ENCODE measurements at places on chromosomes 4 and X.

DNA sequence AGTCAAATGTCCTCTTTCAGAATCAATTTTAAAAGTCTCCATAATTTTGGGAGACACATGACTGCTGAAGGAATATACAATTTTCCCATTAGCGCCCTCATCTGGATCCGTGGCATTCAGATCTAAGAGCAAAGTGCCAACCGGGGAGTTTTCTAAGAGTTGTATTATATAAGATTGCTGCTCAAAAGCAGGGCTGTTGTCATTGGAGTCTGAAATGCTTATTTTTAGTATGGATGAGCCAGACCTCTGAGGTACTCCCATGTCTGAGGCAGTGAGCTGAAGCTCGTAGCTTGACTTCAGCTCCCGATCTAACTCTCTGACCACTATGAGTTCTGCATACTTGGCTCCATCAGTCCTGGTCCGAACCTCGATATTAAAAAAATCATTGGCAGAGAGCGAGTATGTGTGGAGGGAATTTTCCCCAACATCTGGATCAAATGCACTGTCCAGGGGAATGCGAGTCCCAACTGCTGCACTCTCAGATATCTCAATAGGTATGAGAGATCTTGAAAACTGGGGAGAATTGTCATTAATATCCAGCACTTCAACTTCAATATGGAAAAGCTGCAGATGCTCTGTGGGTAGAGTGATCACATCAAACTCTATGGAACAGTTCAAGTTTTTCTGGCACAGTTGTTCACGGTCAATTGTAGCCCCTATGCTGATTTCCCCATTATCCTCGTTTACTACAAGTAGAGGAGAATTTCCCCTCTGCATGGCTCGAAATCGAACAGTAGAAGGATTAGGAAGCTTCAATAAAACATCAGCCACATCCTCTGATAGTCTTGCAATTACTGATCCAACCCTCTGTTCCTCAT lies 917 bp downstream of the PCDH18 start:
- DNase-seq: no peak

DNA sequence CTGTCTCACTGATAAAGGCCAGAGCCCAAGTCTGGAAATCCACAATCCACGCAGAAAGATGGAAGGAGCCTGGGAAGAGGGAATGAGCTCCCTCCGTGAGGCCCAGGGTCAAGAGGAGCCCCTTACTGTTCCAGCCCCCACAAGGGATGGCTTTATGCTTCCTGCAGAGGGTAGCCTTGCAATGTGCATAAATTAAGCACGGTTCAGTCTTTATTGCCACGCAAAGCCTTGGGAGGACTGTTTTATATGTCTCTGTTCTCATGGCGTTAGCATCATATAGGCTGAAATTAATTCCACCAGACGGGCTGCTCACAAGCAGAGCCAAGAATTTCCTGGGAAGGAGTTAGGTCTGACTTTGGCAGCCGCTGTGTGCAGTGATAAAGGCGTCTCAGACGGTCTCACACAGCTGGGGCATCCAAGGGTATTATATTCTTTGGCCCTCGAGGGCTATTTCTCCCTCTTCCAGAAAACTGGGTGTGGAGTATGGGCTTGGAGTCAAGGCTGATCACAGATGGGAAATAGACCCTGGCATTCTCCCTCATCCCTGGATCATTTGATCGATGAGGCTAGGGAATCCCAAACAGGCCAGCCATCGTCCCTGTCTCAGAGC lies 38.5 kb downstream of the CYTL1 start:
- no peak for DNase-seq

- DNase-seq: no peak
Measured at GRCh38 chrX:112270991-112271390, 188.4 kb upstream of the TRPC5 start.

DNA sequence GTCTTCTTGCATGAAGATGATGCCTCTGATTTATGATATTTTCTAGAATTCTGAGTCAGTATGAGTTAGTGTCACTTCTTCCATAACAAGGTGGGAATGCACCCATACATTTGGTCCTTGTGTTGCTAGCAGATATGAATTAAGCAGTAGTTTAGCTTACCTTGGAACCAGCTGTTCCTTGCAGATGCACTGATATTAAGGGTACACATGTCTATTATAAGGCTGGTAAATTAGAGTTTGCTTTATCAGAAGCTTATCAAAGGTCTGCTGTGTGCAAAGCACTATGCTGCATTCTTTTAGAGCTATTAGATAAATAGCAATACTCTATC lies 36.5 kb downstream of the AFF1 start:
- DNase-seq: no peak

DNA sequence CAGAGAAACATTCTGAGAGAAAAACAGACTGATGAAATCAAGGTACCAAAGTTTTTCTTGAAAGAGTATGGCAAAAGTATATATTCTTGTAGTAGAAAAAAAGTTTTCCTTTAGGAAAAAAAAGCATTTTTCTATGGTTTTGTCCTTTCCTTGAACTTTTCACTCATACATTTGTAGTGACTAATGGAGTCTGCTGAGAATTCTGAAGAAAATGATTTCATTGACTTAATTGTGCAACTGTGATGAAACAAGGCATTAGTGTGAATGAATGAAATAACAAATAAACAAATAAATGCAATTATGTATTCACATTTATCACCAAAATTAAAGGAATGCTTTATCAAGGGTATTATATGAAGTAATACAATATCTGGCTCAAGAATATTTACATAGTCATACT lies 5.7 kb downstream of the CSN1S1 start:
- peak; percentile 7 for DNase-seq

DNA sequence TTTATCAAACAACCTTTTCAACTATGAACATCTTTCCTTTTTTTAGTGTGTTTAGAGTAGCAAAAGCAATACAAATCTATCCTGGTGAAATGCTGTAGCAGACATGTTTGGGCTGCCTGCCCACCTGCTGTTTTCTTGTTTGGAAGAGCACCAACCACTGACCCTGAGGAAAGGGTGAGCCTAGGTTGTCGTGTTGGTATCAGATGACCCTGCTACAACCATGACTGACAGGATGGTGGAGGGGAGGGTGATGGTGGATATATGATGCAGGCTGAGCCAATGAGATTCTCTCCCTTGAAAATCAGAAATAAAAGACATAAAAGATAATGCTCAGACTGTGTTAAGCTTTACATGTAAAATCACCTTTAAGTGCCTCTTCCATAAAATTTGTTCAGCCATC lies 201.2 kb downstream of the NPNT start:
- DNase-seq: no peak

- DNase-seq: peak; percentile 59
Measured at GRCh38 chrX:108199691-108200090, 108.1 kb downstream of the ATG4A start.

DNA sequence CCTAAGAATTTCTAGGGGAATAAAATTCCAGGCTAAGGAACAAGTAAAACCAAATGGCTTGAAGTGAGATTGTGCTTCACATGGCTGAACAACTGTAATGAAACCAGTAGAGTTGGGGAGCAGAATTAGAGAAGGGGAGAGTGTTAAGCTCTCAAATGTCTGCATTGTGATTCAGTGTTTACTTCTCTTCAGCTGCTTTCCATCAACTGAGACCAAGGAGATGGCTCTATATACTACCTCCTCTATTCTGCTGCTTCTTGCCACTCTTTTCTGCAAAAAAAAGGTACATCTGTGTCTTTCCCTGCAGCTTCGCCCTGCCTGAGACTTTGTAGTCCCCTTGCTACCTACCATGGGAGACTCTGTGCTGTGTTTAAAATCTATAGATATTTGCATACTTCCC lies 73.5 kb downstream of the WDFY3 start:
- peak; percentile 28 for DNase-seq

- DNase-seq: no peak
Measured at GRCh38 chrX:9775930-9776329, 10.3 kb upstream of the GPR143 start.

GRCh38 chr4:88166608-88167007 lies 8.2 kb upstream of the ABCG2 start:
- DNase-seq: no peak

GRCh38 chr4:1413204-1413663 lies 7.0 kb upstream of the NKX1-1 start:
- DNase-seq: no peak

DNA sequence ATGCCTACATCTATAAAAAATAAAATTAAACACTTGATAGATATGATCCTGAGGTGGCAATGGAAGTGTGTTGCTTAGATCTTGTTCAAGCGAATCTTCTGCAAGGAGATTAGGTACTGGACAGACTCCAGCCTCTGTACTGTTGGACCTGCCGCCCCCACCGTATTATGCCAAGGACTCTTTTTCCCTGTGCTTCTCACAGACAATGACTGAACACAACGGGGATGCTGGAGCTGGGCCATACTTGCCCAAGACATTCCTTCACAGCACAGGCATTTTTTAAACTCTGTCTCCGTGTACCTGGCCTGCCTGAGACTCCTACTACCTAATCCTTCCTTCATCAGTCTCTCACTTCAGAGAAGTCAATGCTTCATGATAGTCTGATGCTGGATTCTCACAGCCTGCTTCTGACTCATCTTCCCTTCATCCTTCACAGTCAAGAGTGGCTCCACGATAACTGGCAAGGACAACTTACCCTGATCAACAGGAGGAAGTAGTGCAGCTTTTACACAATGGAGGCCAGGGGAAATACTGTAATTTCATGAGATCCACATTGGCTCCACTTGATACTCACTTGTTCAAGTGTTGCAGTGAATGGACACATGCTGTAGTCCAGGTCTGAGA lies 754.6 kb upstream of the AGA start:
- DNase-seq: no peak

DNA sequence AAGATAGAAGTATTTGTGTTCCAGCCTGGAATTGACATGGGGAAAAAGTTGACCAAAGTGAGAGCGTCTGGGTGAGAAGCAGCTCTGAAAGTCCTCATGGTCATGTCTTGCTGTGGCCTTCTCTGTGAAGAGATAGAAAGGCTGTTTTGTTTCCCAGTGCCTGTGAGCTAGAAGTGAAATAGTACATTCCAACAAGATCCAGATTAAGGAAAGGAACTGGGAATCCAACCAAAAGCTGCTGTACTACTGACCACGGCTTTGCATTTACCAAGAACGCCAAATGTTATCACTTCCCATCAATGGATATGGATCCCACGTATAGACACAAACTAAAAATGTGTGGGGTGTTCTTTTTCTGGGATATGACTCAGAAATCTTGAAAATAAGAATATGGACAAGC lies 51.2 kb downstream of the TENM3 start:
- no peak for DNase-seq

- DNase-seq: no peak
Measured at GRCh38 chr4:68673143-68673542, 2.7 kb upstream of the UGT2B15 start.

DNA sequence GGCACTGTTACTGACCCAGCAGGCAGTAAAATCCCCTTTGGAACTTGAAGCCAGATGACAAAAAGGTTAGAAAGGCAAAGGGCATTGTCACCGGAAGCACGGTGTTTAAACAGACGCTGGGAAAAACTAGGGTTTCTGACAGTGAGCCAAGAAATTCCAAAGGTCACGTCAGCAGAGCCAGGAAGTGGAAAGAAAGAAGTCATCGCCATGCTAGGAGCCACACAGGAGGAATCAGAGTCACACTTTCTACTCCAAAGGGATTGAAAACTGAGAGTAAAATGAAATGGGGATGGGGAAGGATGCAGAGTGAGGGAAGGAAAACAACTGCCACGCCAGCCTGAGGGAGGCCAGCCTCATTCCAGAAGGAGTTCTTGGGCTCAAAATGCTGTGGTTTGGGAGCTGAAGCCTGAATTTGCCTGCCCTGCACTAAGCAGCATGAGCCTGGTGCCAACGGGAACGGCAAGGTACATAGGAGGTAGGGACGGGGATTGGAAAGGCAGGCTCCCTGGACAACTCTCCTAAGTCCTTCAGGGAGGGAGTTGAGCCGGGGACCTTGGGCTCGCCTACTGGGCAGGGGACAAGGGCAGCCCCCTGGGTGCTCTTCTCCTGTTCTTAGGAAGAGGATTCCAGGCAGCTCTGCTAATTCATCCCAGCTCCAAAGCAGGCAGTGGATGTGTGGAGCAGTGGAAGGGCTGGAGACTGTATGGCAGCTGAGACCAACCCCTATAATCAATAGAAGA lies 66.8 kb downstream of the SOWAHB start:
- DNase-seq: peak; percentile 96

DNA sequence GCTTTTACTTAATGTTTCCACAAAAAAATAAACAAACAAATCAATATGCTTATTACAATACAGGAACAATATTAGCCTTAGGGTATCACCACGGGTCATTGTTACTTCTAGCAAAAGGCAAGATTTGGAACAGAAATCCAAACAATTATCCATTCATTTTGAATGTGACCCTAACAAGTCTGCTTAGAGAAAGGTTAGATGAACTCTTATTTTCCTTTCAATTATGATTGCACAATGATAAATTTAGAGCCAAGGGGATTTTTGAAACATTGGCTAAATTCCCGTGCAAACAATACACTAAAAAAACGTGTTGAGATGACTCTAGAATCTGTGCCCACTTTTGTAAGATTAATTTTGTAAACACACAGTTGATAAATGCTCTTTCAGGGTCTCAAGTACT lies 474.7 kb downstream of the PCDH7 start:
- DNase-seq: no peak

GRCh38 chr4:87895964-87896621 lies 63.3 kb downstream of the MEPE start:
- DNase-seq: peak; percentile 99

- peak; percentile 35 for DNase-seq
Measured at GRCh38 chrX:75522565-75523431, at the start of gene ZDHHC15. Gene ZDHHC15 (minus strand): TSS chrX:75523037. CDS start chrX:75523024, 13 bp downstream.

DNA sequence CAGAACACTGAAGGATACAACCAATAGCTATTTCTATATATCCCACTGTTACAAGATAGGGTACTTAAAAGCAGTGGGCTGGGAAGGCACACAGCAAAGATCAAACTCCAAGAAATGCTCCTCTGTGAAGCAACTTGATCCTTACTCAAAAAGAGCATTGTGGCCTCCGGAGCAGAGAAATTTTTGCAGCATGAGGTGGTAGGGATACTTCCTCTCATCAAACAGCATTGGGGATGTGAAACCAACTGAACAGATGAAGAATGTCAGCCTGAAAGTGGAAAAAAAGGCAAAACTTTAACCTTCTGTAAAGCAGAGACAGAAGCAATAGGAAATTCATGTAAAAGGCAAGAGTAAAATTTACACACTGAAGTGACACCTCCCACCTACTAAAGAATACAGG lies 92.2 kb downstream of the HUWE1 start:
- no peak for DNase-seq

- DNase-seq: no peak
Measured at GRCh38 chr4:10175626-10176025, 59.0 kb upstream of the WDR1 start.

- DNase-seq: peak; percentile 29
Measured at GRCh38 chrX:38175139-38175538, 45.5 kb downstream of the SRPX start.

DNA sequence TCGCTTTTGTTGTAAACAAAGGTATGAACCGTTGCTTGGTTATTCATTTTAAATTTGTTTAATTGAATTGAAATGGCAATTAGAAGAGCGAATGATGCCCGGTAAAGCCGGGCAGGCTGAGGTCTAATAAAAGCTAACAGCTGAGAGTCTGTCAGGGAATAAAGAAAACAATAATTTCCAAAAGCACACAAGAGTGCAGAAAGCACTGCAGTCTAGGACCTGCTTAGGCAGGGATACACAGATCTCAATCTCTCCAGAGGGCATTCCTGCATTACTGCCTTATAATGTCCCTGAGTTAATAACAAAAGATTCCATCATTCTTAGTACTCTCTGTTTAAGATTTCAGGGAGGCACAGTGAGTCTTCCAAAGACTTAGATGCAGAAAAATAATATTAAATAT lies 27.6 kb upstream of the EMCN start:
- no peak for DNase-seq
